ENCODE measurements at places on chromosomes 2 and 18. TPM values are rescaled to one million over a fixed set of nuclear protein-coding genes. Genes with fewer than 3 reads are reported as not detected.

The LHCGR gene
- total RNA-seq: not detected

The KCNJ3 gene
- total RNA-seq: not detected

The CARF gene
- total RNA-seq: 5.5 TPM

The FAM237A gene
- total RNA-seq: not detected

The AGXT gene
- not detected for total RNA-seq

The HAAO gene
- 0.35 TPM for total RNA-seq

- DNase-seq: no peak
- H3K36me3 ChIP-seq: no peaks in the 10 kb centered on the region
These were observed 218.5 kb upstream of the SOX11 start for GRCh38 chr2:5473635-5474034.

- H3K27me3 ChIP-seq: no peaks in the 10 kb centered on the region
- no peak overlapping the region for H3K4me3 ChIP-seq
- H3K36me3 ChIP-seq: no peaks in the 10 kb centered on the region
- no peaks in the 10 kb centered on the region for H3K4me1 ChIP-seq
- H3K27ac ChIP-seq: no peak overlapping the region
- no peak for DNase-seq
These were observed 74.6 kb downstream of the PDE11A start for GRCh38 chr2:177998006-177998405.

DNA sequence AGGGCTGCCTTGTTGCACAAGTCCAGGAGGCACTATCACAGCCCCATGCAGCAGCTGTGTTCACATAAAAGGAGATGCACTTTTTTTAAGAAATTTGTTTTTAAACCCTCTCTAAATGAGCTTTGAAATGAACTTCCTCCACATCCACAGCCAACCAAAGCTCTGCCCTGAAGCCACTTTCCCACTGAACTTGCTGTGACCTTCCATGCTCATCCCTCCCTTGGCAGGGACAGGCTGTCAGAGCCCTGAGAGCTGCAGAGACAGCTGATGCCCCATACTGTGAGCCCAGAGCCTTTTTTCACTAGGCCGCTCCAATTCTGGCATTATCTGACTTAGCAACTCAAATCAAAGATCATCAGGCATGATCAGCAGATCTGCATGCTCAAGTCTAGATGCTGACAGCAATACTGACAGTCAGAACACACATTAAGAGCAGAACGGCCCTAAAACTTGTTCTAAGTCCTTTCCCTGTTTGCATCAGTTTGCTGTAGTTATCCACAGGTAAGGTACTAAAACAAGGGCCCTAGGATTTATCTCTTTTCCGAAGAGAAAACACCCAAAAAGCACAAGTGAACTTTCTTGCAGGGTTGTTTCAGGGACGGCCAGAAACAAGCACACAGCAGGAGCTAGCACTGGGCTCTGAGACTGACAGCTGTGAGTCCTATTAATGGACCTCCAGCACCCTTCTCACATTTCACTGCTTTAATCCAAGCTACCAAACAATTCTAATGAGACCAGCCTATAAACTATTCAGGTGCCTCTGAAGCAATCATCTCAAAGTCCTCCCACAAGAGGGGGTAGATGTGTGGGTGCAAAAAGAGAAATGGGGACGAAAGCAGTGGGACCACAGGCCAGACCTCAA is 34.9 kb downstream of the RNU4ATAC start:
- DNase-seq: no peak
- no peaks in the 10 kb centered on the region for H3K27me3 ChIP-seq
- no peaks in the 10 kb centered on the region for H3K36me3 ChIP-seq
- H3K4me1 ChIP-seq: no peaks in the 10 kb centered on the region
- H3K4me3 ChIP-seq: no peak overlapping the region
- H3K27ac ChIP-seq: no peak overlapping the region

DNA sequence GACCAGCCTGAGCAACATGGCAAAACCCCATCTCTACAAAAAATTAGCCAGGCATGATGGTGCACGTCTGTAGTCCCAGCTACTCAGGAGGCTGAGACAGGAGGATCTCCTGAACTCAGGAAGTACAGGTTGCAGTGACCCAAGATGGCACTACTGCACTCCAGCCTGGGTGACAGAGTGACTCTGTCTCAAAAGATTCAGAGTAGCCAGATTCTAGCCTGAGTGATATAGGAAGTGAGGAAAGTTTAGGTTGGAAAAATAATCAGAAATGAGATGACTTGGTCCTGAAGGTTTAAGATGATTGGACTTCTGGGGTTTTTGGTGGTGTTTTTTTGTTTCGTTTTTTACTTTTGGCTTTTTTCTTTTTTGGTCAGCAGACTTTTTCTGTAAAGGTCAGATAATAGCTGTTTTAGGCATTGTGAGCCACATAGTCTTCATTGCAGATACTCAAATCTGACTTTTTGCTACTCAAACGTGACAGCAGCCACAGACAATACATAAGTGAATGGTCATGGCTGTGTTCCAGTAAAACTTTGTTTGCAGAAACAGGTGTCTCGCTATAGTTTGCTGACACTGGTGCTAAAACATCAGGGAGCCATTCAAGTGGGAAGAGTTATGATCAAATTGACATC is 104.1 kb upstream of the UBXN4 start:
- DNase-seq: no peak
- H3K4me3 ChIP-seq: no peak overlapping the region
- H3K4me1 ChIP-seq: no peaks in the 10 kb centered on the region
- H3K27ac ChIP-seq: no peak overlapping the region
- no peaks in the 10 kb centered on the region for H3K36me3 ChIP-seq

DNA sequence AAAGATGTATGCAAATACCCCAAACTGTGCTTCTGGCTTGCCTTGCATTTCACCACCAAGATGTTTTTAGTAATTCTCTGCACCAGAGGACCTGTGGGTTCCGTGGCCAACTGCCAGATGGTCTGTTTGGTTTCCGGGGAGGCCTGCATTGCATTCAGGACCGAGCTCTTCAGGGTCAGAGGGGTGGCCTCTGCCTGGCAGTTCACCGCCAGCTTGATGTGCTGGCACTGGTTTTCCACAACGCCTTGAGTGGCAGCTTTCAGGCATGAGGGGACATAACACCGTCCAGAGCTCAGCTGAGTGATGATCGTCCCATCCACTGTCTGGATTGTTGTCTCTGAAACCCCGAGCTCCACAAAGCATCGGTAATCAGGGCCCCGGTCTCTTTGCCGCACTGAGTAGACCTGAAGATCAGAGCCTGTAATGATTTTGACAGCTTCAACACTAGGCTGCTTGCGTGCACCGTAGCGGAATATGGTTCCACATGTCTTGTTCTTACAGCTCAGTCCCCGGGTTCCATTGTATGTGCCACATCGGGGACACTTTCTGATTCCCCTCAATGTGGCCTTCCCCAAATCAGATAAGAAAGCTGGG is 9.4 kb downstream of the C2orf42 start:
- H3K36me3 ChIP-seq: peaks cover 10% of the 10 kb centered on the region
- no peaks in the 10 kb centered on the region for H3K4me1 ChIP-seq
- no peak overlapping the region for H3K4me3 ChIP-seq
- no peak overlapping the region for H3K27ac ChIP-seq
- DNase-seq: no peak
- H3K27me3 ChIP-seq: no peaks in the 10 kb centered on the region

GRCh38 chr18:36813101-36813775 is 15.6 kb downstream of the TPGS2 start:
- H3K27ac ChIP-seq: no peak overlapping the region
- H3K4me3 ChIP-seq: no peak overlapping the region
- no peaks in the 10 kb centered on the region for H3K27me3 ChIP-seq
- no peak for DNase-seq

GRCh38 chr2:151261977-151262291 is 271 bp upstream of the RBM43 start:
- no peaks in the 10 kb centered on the region for H3K36me3 ChIP-seq
- peaks cover 7% of the 10 kb centered on the region for H3K4me1 ChIP-seq
- peak overlapping the region; percentile 98 for H3K27ac ChIP-seq
- no peaks in the 10 kb centered on the region for H3K27me3 ChIP-seq
- H3K4me3 ChIP-seq: peak overlapping the region; percentile 72

DNA sequence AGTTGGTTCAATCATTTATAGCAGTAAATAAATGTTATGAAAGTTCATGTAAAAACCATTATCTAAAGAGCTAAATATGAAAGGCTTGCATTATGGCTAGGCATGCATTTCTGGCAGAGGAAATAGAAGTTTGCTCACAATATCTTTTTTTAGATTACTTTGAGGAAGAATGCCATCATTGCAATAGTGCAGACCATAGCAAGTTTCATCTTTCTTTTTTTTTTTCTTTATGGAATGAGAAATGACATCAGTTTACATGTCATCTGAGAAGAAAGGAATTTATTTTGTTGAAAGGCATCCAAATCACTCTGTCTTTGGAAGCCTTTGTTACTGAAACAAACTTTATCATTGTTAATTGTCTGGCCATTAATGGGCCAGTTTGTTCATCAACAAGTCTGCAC is 74.5 kb upstream of the NCKAP5 start:
- H3K4me1 ChIP-seq: no peaks in the 10 kb centered on the region
- no peaks in the 10 kb centered on the region for H3K36me3 ChIP-seq
- no peak overlapping the region for H3K4me3 ChIP-seq
- no peak for DNase-seq
- H3K27me3 ChIP-seq: no peaks in the 10 kb centered on the region

- no peaks in the 10 kb centered on the region for H3K4me1 ChIP-seq
- H3K4me3 ChIP-seq: no peak overlapping the region
- no peaks in the 10 kb centered on the region for H3K36me3 ChIP-seq
These were observed 238.9 kb downstream of the FHOD3 start for GRCh38 chr18:36536426-36536825.

DNA sequence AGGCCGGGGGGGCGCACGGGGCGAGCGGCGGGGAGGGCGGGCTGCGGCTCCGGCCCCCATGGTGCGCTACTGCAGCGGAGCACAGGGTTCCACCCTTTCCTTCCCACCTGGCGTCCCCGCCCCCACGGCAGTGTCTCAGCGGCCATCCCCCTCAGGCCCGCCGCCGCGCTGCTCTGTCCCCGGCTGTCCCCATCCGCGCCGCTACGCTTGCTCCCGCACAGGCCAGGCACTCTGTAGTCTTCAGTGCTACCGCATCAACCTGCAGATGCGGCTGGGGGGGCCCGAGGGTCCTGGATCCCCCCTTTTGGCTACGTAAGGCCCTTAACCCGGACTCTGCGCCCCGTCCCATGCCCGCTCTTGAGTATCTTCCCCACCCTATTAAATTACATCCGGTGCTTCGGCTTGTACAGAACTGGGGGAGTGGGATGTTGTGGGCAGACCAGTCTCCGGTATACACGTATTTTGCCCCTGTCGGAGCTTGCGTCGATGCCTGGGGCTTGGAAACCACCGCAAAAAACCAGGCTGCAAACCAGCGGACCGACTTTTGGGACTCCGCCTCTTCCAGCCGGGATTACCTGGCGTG is 598 bp upstream of the WBP1 start:
- H3K4me3 ChIP-seq: peak overlapping the region; percentile 88
- H3K4me1 ChIP-seq: peaks cover 41% of the 10 kb centered on the region
- no peaks in the 10 kb centered on the region for H3K27me3 ChIP-seq
- DNase-seq: peak; percentile 79
- H3K27ac ChIP-seq: peak overlapping the region; percentile 94

Data from CD8-positive, alpha-beta memory T cell (primary cell).